Stimulated activated CD8-positive, alpha-beta memory T cell treated with anti-CD3 and anti-CD28 coated beads, Interleukin-4, amount 100 ng/mL, for 4 hours (primary cell): ENCODE measurements at places on chromosomes 7 and 10.

DNA sequence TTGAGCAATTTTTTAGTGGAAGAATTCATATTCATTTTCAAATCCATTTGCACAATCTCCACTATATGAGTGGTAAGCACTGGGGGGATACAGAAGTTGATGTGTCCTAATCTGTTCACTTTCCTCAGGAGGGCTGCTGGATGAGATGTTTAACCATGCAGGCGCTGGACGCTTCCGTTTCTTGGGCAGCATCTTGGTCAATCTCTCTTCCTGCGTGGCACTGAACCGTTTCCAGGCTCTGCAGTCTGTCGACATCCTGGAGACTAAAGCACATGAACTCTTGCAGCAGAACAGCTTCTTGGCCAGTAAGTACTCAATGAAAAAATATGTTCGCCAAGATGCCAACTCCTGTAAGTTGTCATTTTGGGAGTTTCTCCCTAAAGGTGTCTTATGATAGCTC, 179.3 kb downstream of the ABCA13 start:
- DNase-seq = no peak

DNA sequence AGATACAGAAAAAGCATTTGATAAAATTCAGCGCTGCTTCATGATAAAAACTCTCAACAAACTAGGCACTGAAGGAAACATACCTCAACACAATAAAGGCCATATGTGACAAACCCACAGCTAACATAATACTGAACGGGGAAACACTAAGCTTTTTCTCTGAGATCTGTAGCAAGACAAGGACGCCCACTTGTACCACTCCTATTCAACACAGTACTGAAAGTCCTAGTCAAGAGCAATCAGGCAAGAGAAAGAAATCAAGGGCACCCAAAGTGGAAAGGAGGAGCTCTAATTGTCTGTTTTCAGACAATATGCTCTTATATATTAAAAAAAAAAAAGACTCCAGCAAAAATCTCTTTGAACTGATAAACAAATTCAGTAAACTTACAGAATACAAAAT, 13.3 kb downstream of the DIP2C start:
- DNase-seq = no peak

- no peak for DNase-seq
These were observed 46.8 kb downstream of the TBXAS1 start for GRCh38 chr7:139875821-139876241.

DNA sequence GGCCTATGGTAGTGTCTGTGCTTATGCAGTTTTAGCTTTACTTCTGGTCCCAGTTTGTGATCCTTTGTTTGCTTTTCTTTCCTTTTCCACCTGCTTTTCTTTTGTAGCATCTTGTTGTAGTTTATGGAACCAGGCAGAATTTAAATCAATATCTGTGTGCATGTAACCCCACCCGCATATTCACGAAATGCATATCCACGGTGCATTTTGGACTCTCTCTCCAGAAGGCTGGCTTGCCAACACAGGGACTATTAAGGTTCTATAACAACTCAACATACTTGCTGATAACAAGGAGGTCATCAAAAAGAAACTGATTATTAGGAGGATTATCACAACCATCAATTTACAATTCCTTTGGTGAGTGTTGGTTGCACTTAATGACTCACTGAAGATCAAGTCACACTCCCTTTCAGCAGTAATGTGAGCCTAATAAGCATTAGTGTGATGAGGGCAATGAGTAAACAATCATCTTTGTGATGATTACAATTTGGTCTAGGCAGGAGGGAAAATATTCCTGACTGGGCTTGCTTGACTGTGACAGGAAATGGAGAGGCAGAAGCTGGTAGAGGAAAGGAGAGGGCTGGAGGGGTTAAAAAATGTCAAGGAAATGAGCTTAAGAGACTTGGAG, 378.6 kb downstream of the REEP3 start:
- no peak for DNase-seq

DNA sequence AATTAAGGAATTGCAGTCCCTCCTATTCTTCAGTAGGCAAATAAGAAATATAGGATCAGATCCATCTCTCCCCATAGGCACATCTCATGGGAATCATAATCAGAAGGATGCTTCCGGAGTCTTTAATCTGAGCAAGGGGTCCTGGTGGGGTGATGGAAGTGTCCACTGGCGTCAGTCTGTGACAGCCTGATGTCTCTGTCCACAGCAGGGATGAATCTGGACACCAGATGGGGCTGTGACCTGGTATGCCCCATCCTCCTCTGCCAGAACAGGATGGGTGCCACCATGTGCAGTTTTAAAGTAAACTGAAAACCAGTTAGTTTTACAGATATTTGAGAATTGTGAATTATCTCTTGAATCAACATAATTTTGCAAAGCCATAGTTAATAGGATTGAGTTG, 148.7 kb downstream of the C1GALT1 start:
- no peak for DNase-seq

DNA sequence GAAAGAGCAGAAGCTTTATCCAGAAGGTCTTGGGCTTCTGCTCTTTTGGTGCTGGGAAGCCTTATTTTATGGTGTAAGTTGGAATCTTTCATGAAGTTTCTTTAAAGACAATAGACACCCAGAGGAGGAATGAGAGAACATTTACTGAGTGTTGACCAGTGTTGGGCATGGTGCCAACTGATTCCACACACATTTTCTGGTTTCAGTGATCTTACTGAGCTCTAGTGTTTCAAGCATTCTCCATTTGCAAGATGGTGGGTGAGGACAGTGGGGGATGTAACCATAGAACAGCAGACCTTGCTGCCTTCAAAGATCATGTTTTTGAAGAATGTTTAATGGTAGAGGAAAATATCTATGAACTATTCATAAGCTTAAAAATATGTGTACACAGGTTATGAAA, 114.6 kb downstream of the LRMDA start:
- no peak for DNase-seq

DNA sequence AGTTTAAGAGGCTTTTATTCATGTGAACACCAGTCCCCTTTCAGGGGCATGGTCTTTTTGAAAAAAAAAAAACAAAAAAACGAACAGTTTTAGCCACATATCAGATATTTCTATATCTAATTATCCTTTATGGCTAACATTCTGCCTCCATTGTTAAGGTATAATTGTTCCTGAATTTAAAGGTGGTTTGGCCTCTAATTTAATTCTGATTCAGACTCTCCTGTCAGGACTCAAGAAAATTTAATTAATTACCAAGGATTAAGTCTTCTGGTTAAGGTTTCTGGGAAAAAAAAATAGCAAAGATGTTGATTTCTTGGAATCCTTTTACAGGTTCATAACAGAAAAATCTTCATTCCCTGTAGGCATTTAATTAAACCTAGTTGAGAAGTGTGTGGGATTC, 27.4 kb downstream of the COL1A2 start:
- DNase-seq = no peak

DNA sequence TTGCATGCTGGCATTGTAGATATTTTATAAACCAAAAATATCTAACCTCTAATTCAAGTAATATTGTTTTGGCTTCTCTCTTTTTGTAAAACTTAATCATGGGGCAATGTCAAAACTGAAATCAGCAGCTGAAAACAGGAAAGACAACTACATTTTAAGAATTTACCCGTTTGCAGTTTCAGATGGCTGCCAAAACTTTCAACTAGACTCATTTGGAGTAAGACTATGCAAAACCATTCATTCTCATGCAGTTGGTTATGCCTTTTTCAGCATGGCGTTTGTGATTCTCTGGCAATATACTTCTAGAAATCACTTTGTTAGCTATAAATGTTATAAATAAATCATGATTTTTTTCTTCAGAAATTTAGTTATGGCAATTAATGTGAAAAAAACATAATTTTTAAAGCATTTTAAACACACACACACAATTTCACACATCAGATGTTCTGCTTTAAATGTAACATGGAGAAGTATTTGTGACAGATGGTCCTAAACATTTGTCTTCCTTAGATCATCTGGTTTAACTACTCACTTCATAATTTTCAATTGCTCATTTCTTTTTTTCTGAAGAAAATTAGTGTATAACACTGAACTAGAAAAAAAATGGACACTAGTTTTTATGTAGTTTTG, 116.4 kb downstream of the ITGB8 start:
- no peak for DNase-seq

DNA sequence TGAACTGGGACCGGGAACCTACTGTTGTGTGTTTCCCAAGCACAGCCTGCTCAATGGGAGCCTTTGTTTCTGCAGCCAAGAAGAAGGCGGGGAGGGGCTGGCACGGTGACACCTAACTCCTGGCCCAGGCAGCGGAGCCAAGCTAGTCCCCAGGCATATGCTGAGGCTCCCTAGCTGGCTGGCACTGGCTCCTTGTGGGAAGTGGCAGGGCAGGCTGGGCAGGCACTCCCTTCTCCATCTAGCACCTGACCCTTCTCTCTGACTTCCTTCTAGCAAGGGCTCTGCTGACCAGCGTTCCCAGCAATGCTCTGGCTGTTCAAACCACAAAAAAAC, 325.0 kb downstream of the PLXNA4 start:
- DNase-seq = no peak

- no peak for DNase-seq
These were observed 68.7 kb downstream of the AKR1D1 start for GRCh38 chr7:138144958-138145357.

DNA sequence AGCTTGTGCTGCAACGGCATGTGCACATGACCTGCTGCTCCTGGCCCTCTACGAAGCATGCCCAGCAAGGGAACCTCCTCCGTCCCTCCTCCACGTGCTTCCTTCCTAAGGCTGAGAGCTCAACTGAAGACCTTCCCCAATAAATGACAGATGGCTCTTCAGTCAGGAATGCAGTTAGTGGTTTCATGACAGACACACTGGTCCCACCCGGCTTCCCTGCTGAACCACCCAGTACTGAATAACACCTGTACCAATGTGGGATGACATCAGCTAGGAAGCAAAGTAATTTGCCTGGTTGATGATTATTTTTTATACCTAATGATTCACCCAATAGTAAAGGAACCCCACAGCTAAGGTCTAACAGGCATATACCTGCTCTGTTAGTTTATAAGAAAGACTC, 69.1 kb downstream of the SCRN1 start:
- no peak for DNase-seq

GRCh38 chr10:22434521-22434920, 89.2 kb downstream of the SPAG6 start:
- no peak for DNase-seq

DNA sequence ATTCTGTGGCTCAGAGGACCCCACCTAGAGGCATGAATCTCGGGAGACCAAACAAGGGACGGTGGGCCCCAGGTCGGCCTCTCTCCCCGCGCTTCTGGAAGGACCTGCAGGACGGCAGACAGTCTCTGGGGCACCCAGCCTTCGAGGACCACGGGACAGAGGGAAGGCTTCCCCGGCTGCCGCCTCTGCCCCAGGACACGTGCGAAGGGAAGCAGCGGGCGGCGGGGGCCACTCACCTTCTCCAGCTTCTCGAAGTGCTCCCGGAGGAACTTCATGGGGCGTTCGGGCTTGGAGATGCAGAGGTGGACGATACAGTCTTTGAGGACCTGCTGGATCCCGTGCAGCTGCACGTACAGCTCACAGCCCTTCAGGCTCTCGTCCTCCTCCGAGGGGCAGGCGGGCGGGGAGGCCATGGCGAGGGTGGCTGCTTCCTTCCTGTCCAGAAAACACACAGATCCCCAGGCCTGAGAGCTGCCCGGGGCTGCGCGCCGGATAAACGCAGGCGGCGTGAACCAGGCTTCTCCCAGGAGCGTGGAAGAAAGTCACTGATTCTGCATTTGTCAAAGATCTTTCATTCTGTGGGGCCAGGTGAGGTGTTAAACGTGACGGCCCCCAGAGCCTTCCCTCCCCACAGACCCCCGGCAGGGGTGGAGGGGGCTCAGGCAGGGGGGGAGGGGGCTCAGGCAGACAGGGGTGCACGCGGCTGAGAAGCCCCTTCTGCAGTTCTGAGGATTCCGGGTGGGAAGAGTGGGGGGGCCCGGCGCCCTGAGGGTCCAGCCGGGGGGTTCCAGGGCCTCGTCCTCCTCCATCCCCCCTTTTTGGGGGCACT, 15.2 kb upstream of the DNAAF5 start:
- DNase-seq = no peak

GRCh38 chr10:124351481-124352220, 67.1 kb downstream of the OAT start:
- no peak for DNase-seq

GRCh38 chr10:115558252-115558651, 465.1 kb downstream of the ATRNL1 start:
- DNase-seq = no peak
